ENCODE measurements at places on chromosomes 3 and 15.

- DNase-seq = no peak
Measured at GRCh38 chr3:100029689-100030088, 84.6 kb downstream of the FILIP1L start.

DNA sequence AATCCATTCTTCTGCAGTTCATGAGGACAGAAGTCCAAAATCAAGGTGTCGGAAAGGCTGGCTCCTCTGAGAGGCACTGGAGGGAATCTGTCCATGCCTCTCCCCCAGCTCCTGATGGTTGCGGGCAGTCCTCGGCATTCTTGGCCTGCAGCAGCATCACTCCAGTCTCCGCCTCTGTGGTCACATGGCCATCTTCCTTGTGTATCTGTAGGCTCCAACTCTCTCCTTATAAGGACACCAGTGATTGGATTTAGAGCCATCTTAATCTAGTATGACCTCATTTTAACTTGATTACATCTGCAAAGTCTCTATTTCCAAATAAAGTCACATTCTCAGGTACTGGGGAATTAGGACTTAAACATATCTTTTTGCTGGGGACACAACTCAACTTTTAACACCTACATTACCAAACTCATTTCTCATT lies 56.0 kb upstream of the FLNB start:
- peak; percentile 70 for DNase-seq

DNA sequence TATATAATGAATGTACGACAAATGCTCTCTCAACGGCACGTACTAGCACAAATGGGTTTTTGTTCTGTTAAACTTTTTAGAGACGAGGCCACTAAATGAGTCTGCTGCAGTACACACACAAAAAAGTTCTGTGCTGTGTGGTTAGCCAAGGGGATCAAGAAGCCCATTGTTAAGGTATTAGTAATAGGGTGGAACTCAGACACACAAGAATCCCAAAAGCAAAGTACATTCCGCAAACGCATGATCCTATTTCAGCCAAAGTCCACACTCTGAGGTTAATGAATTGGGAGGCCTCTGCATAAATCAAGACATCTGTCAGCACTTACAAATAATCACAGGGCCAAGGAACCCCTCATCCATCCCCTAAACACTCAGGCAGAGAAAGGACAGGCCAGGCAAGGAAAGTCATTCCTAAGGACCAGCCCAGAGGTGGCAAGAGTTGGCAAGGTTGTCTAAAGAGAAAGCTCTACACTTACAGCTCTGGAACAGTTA lies 12.1 kb downstream of the OSBPL10 start:
- DNase-seq = peak; percentile 88

DNA sequence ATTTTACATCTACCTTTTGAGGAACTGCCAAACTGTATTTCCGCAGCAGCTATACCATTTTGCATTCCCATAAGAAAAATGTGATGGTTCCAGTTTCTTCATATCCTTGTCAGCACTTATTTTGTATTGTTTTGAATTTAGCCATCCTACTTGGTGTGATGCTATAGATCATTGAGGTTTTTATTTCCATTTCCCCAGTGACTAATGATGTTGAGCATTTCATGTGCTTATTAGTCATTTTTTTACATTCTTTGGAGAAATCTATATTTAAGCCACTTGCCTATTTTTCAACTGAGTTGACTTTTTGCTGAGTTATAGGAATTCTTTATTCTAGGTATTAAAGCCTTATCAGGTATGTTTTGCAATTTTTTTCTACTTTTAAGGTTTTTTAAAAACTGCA lies 347.6 kb upstream of the RARB start:
- DNase-seq = peak; percentile 17

- peak; percentile 6 for DNase-seq
Measured at GRCh38 chr3:127320529-127321121, 32.8 kb upstream of the PRR20G start.

DNA sequence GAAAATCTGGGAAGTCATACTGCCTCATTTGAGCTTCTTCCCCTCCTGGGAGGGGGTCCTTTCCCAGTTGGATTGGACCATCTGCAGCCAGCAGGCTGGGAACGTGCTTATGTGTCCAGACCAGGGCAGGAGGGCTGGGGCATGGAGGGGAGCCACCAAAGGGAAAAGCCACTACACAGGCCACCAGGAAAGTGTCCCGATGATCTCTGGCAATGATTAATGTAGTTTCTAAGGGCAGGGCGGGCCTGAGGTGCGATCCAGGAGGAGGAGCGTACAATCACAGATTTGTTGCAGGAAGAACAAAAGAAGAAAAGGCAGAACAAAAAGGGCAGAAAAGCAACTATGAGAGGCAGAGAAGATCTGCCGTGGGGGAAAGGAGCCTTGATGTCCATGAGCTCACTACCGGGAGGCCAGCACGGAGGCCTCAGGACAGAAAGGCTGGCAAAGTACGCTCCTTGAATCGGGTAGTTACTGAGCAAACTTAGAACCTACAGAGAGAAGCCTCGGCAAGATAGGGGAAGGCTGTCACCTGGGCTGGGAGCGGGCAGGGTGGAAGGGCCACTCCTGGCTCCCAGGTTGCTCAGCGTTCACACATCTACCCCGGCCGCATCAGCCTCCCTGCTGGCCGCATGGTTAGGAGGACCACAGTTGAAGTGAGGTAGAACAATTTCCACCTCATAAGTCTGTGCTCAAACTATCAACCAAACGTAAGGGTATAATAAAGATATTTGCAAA lies 79.5 kb upstream of the PCSK6 start:
- no peak for DNase-seq

DNA sequence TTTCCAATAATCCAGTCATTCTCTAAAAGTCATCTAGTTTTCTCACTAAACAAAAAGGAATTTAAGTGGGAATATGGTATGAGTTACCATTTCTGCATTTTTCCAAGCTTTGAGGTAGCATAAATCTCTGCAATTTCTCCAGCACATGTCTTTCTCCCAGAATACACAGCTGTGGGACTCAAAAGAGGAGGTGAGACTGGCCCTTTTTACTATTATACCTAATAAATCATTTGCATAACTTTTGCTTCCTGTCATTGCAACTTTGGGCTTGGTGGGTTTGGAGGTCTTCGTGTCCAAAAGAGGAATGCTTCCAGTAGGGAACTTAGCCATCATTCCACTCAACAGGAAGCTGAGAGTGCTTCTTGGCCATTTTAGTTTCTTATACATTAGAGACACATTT lies 94.8 kb downstream of the FMN1 start:
- DNase-seq = no peak

DNA sequence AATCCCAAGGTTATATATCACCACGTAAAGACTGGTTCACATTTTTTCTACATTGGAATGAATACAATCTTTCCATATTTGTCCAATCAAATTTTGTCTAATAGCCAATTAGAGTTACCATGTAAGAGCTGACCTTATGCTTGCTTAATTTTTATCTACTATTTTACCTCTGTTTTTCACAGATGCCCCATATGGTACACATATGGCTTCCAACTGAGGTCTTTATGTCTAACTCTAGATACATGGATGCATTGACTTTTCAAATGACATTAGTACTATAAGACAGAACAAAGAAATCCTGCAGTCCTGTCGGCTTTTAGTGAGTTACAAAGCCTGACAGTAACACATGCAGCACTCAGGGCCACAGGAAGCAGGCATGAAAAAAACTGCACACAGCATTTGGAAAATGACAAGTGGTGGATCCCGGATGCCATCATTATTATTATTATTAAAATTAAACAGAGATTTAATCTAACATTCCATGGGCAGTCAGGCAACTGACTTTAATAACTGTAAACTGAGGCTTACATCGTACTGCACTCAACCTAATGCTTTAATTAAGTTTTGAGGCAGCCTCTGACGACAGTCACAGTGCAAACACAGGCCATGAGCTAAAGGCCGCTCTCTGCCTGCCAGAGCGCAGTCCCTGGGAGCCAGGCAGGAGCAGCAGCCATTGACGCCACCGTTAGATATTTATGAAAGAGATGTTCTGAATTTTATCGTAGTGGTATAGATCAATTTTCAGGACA lies 113.9 kb upstream of the TMCO5A start:
- DNase-seq = no peak

- DNase-seq = no peak
Measured at GRCh38 chr3:190528706-190529105, 14.8 kb downstream of the IL1RAP start.

DNA sequence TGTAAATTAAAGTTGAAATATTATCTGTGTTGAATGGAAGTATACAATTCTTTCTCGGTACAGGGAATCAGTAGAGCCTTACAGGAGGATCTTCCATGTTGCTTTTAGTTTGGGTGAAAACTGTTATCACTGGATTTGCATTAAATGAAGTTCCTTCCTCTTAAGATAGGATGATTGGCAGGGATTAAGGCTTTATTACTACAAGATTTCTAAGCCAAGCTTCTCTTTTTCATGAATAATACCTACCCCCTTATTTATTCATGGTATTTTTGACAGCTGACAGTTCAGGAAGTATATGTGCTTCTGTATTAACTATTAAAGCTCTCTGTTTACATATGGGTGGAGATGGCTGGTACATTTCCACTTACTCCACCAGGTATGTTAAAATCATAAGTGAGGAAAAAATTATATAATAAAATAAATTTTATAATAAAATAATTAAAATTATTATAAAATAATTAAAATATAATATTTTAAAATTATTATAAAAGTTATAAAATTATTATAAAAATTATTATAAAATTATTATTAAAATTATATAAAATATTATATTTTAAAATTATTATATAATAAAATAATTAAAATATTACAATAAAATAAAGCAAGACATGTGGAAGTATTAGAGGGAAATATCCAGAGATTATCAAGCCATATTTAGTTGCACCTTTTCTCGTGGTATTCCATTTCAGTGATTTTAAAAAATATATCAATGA lies 332.9 kb downstream of the ROBO2 start:
- no peak for DNase-seq

DNA sequence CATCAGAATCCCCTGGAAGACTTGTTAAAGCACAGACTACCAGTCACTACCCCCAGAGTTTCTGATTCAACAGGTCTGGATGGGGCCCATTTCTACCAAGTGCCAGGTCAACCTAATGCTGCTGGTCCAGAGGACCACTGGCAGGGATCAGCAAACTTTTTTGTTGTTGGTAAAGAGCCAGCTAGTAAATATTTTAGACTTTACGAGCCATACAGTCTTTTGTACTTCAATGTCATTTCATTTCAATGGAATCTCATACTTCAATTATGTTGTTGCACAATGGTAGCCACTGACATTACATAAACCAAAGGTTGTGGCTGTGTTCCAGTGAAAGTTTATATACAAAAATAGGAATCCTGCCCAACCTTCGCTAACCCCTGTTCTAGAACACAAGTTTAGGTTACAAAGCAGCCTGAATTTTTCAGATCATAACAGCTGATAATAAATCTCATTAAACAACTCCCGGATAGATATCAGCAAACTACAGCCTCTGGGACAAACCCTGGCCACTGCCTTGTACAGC lies 28.7 kb downstream of the ULK4 start:
- peak; percentile 51 for DNase-seq
